Fibroblast of villous mesenchyme (primary cell): ENCODE measurements at places on chromosomes 7 and 10.
A peak's percentile ranks its signal among the peaks of the same experiment; 100 is the strongest.

- no peak for DNase-seq
These were observed 30.7 kb downstream of the ANKIB1 start for GRCh38 chr7:92276460-92276864.

- peak; percentile 81 for DNase-seq
These were observed 47.0 kb downstream of the AMZ1 start for GRCh38 chr7:2734751-2735571.

DNA sequence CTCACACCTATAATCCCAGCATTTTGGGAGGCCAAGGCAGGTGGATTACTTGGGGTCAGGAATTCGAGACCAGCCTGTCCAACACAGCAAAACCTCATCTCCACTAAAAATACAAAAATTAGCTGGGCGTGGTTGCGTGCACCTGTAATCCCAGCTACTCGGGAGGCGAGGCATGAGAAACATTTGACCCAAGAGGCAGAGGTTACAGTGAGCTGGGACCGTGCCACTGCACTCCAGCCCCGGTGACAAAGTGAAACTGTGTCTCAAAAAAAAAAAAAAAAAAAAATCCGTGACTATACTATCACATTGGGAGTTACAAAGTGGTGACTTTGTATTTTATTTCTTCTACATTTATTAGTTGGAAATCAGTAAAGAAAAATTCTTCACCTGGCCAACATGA, 101.2 kb downstream of the EPC1 start:
- no peak for DNase-seq

DNA sequence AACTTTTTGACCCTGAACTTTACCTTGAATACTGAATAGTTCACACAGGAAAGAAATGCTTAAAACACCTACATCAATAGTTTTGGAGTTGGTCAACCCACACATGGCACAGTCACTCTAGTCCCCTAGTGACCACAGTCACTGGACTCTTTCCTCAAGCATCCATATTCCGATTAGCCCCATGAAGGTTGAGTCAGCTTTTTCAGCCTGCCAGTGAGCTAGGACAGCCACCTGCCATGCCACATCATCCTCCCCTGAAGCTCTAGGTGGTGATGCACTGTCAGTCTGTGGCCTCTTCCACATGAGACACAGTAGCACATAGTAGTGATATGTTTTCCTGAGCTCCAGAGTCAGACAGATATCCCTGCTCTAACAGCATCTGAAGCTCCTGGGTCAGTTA, 537.2 kb downstream of the XPNPEP1 start:
- DNase-seq: no peak
